Epithelial cell of alveolus of lung (primary cell): ENCODE measurements at places on chromosomes 4 and X. TPM values are rescaled to one million over a fixed set of nuclear protein-coding genes. Genes with fewer than 3 reads are reported as not detected.

Gene ZNF157
- total RNA-seq: under 0.01 TPM in 1 of 2 replicates, not detected in the other

Gene PGAM4
- total RNA-seq: not detected in 2 replicates

Gene SPANXA2
- not detected in 2 replicates for total RNA-seq

Gene TXK
- total RNA-seq: 1.6 TPM in 1 of 2 replicates, not detected in the other

Gene ZCCHC4
- 5.6 and 8.3 TPM in 2 replicates for total RNA-seq

Gene MAGED4B
- total RNA-seq: 58.6 and 63.1 TPM in 2 replicates

Gene ZFP92
- 0.32 and 0.39 TPM in 2 replicates for total RNA-seq

Gene SRPX2
- 17.9 and 79.9 TPM in 2 replicates for total RNA-seq
